ENCODE measurements at places on chromosomes 2 and 18. TPM values are rescaled to one million over a fixed set of nuclear protein-coding genes. Genes with fewer than 3 reads are reported as not detected.

- H3K27me3 ChIP-seq: no peaks in the 10 kb centered on the region
- H3K27ac ChIP-seq: no peak overlapping the region
- H3K36me3 ChIP-seq: no peaks in the 10 kb centered on the region
- H3K4me3 ChIP-seq: no peak overlapping the region
- no peak for DNase-seq
These were observed 65.4 kb upstream of the GLS start for GRCh38 chr2:190815226-190815625.

DNA sequence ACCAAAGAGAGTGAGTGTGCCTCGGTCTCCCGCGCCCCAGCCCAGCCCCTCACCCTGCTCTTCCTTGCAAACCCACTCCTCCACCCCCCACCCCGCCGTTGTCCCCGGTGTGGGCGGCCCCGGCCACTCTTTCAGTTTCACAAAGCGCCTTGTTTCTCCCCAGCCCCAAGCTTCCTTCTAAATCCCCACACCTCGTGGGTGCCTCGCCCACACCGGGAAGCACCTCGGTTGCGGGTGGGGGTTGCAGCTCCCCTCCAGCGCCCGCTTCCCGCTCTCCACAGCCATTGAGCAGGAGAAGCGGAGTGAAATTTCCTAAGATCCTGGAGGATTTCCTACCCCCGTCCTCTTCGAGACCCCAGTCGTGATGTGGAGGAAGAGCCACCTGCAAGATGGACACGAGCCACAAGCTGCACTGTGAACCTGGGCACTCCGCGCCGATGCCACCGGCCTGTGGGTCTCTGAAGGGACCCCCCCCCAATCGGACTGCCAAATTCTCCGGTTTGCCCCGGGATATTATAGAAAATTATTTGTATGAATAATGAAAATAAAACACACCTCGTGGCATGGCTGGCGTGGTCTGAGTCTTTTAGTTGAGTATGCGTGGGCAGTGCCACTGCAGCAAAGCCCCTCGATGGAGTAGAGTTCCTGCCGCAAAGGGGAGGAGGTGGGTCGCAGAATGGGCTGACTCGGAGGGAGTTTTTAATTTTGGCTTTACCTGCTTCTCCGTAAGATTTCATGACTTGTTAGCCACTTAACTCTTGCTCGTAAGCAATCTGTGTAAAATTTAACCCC, 848 bp downstream of the TMSB10 start:
- H3K36me3 ChIP-seq: peaks cover 2% of the 10 kb centered on the region
- no peak for DNase-seq
- peak overlapping the region; percentile 98 for H3K4me3 ChIP-seq
- H3K27me3 ChIP-seq: no peaks in the 10 kb centered on the region

HOXD4 gene
- total RNA-seq: not detected

DNA sequence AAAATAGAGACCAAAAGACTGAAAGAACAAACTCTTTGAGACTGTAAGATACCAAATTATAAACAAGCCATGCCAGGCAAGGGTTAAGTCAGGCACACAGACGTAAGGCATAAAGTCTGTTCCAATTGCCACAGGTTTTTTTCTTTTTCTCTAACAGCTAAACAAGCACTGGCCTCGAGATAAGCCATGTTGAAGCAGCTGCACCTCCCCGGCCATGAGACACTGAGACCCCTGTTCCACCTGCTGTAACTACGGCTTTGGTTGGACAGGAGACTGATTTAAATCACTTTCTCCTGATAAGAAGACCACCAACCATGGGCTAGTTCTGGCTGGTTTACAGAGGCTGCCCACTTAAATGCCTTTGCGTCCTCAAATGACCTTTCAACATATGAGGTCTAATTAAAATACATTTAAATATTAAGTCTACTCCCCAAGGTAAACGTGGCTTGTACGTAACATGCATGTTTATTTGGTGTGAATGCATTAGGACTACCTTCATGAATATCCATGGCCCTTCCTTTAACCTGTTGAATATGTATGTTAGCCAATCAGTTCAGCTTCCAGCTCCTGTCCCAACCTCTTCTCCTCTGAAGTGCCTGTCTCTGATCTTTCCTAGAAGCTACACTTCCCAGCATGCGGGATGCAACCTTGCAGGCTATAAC, 117.2 kb downstream of the CMPK2 start:
- H3K4me3 ChIP-seq: no peak overlapping the region
- no peak overlapping the region for H3K27ac ChIP-seq
- no peak for DNase-seq
- H3K4me1 ChIP-seq: no peaks in the 10 kb centered on the region
- no peaks in the 10 kb centered on the region for H3K36me3 ChIP-seq

ATP6V1B1 gene
- total RNA-seq: 2.1 TPM

Measured in fibroblast of lung (primary cell).